H9 (cell line): ENCODE measurements at places on chromosomes 4 and X. TPM values are rescaled to one million over a fixed set of nuclear protein-coding genes. Genes with fewer than 3 reads are reported as not detected.

TEX13B gene
- 0.18 and 0.42 TPM in 2 replicates for total RNA-seq

GPM6B gene
- total RNA-seq: 73.9 and 79.8 TPM in 2 replicates

- peak; percentile 96 for DNase-seq
- no peak overlapping the region for H3K27ac ChIP-seq
- peaks cover 2% of the 10 kb centered on the region; the same call in 1 of the 2 replicates for H3K4me1 ChIP-seq
- H3K27me3 ChIP-seq: no peaks in the 10 kb centered on the region
These were observed 108.7 kb downstream of the DHRSX start for GRCh38 chrX:2391869-2392606.

- no peak overlapping the region for H3K4me3 ChIP-seq
- no peak overlapping the region for H3K27ac ChIP-seq
- DNase-seq: no peak
- no peaks in the 10 kb centered on the region for H3K4me1 ChIP-seq
- H3K36me3 ChIP-seq: no peaks in the 10 kb centered on the region
These were observed 2.7 kb upstream of the ALAS2 start for GRCh38 chrX:55033429-55033828.

RNF212 gene
- 3.0 and 3.3 TPM in 2 replicates for total RNA-seq

DNA sequence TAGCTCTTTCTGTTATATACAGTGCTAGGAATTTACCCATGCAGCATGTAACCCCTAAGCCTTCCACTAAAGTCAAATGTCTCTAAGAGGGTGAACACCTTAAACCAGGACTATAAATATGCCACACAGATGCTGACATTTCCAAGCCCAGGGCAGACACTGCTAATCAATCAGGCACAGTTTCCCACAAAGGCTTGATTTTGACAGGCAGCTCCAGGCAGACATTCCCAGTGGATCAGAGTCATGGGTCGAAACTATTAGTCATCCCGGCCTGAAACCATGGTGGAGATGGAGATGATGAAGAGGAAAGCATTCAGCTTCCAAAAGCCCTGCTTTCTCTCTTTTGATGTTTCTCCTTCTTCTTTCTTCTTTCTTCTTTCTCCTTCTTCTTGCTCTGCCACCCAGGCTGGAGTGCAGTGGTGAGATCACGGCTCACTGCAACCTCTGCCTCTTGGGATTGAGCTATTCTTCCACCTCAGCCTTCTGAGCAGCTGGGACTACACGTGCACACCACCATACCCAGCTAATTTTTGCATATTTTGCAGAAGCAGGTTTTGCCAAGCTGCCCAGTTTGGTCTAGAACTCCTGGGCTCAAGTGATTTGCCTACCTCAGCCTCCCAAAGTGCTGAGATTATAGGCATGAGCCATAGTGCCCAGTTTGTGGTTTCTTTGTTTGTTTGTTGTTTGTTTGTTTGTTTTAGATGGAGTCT, 21.0 kb upstream of the SORCS2 start:
- H3K36me3 ChIP-seq: no peaks in the 10 kb centered on the region
- H3K4me3 ChIP-seq: no peak overlapping the region
- peak; percentile 6 for DNase-seq
- no peaks in the 10 kb centered on the region for H3K4me1 ChIP-seq
- no peaks in the 10 kb centered on the region for H3K27me3 ChIP-seq
- H3K27ac ChIP-seq: no peak overlapping the region
